ENCODE measurements at places on chromosomes 4 and X.

DNA sequence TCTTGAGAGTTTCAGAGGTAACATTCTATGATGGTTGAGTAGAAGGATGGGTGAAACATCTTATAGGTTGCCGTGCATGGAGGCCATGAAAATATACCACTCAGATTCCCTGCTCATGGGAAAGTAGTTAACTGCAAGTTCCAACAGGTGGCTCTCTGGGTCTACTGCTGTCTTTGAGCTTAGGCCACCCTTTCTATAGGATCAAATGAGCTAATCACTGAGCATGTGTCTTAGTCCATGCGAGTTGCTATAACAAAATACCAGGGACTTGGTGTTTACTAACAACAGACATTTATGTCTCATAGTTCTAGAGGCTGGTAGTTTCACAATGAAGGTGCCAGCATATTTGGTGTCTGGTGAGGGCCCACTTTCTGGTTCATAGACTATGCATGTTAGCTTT, 144.8 kb upstream of the UNC5C start:
- no peak for DNase-seq

DNA sequence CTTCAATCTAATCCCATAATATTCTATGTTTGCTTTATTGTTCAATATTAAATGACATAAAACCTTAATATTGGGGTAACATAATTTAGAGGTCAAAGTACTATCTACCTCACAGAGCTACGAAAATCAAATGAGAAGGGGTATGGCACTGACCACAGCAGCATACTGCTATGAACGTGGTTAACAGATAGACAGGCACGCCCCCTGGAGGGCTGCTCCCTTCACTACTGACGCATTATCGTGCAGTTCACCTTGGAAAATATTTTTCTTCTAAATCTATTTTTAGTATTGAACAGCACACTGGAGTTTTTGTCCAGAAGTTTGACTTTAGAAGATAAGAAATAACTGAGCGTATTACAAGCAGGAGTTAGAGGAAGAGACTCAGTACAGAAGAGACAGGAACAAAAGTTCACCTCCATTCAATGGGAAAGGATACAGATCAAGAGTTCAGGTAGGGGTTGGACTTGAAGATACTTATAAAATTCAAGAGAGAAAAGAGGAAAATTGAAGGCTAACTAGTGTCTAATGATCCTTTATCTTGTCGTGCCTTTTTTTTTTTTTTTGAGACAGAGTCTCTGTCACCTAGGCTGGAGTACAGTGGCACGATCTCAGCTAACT, 22.7 kb downstream of the MAP9 start:
- no peak for DNase-seq

DNA sequence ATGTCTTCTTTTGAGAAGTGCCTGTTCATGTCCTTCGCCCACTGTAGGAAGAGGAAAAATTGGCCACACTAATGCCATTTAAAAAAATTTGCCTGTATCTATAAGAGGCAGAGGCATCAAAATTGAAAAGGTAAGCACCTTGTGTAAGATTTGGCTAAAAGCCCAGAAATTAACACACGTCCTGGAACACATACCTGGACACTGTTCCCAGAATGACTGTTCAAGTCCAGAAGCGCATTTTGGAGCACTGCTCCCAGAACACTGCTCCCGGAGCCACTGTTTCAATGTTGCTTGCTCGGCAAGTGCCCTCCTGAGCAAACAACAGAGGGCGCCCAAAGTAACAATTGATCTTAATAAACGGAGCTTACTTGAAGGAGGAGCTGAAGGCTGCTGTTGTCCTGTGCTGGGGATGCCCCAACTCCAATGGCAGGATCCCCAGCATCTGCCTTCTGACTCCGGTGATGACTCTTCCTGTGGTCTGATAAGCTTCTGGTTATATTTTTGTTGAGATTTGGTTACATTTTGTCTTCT, 1958.6 kb downstream of the C4orf33 start:
- no peak for DNase-seq

DNA sequence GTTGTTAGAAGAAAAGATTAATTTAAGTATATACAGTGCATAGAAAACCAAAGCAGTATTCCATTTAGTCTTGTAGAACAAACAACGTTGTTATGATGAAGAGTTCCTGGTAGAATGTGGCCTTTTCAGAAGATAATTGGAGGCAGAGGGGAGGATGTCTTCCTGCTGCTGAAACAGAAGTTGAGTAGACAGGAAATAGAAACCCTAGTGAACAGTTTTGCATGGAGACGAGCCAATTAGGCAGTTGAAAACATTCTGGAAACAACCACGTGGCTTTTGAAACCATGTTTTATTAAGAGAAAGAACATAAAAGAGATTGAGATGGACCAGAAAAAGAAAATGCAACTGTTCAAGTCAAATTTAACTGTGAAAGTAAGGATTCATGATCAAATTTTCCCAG, 325.2 kb downstream of the CAMK2D start:
- peak; percentile 29 for DNase-seq

- DNase-seq, result no peak
These were observed 1664.6 kb upstream of the ADGRL3 start for GRCh38 chr4:59535541-59535940.

DNA sequence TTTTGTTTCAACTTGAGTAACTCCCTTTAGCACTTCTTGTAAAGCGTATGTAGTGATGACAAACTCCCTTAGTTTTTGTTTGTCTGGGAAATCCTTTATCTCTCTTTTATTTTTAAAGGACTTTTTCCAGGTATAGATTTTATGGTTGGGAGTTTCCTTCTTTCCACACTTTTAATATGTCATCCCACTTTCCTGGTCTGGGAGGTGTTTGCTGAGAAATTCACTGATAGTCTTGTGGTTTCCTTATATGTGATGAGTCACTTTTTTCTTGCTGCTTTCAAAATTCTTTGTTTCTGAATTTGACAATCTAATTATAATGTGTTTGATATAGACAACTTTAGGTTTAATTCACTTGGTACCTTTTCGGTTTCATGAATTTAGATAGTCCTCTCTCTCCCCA, 353.9 kb downstream of the GPAT3 start:
- no peak for DNase-seq

GRCh38 chr4:21946858-21947257, 1.7 kb downstream of the KCNIP4 start:
- DNase-seq, result no peak

DNA sequence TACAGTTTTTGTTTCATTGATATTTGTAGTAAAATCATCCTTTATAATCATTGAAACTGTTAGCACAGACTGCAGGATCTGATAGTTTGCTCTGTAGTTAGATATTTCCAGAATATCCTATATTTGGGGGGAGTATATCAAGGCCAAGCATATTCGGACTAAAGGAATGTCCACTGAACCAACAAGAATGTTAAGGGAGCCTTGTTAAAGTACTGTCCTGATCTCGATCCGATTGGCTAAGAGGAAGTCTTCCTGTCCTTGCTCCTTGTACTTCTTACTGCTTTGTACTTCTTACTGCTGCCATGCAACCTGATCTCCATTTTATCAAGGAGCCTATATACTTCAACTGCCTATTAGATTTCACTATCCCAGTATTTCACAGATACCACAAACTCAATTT, 449.3 kb downstream of the RPA4 start:
- no peak for DNase-seq

- DNase-seq, result no peak
These were observed 490.7 kb upstream of the PITX2 start for GRCh38 chr4:111113591-111113990.

DNA sequence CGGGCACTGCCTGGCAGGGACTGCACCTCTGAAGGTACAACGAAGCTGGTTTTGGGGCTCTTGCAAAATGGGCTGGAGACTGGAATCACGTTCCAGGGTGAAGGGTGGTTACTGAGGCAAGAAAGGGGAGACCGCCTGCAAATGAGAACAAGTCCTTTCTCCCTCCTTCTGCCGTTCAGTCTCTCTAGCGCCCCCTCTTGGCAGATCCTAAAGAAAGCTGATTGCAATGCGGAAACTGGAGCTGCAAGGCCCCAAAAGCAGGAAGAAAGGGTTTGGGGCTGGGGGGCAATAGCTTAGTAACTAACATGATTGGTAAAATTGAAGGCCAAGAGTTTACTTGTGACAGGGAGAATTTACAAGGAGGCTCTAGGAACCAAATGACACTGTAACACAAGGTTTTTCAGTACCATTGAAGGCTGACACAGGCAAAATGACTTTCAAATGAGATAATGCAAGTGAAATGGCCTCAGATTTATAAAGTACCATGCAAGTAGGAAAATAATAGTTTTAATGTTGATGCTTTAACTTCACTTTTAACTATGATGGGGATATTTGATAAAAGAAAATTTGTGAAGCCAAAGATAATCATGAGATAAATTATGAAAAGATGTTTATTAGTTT, 222.7 kb upstream of the HAND2 start:
- DNase-seq, result no peak
